ENCODE measurements at places on chromosomes 2 and 18. TPM values are rescaled to one million over a fixed set of nuclear protein-coding genes. Genes with fewer than 3 reads are reported as not detected.

Gene CRYGD
- 3.4 TPM for total RNA-seq

Gene MFSD2B
- total RNA-seq, result not detected

Gene GREB1L
- not detected for total RNA-seq

Gene THUMPD2
- 16.1 TPM for total RNA-seq

Gene EN1
- total RNA-seq, result not detected

Gene OTOF
- total RNA-seq, result not detected

Gene CHRND
- total RNA-seq, result not detected

Gene TXNDC2
- not detected for total RNA-seq

Gene CCNT2
- total RNA-seq, result 48.1 TPM

Gene TMSB10
- total RNA-seq, result 976 TPM

Gene CERKL
- total RNA-seq, result not detected

Gene EFR3B
- total RNA-seq, result 11.8 TPM

Gene CFAP210
- 0.08 TPM for total RNA-seq

Gene TMEM200C
- total RNA-seq, result 6.1 TPM

Gene NBEAL1
- 13.3 TPM for total RNA-seq

Gene B3GNT7
- 89.4 TPM for total RNA-seq

Gene ALPI
- not detected for total RNA-seq

Gene EMILIN1
- 4.8 TPM for total RNA-seq
